Stimulated activated CD4-positive, alpha-beta T cell treated with anti-CD3 and anti-CD28 coated beads, Interleukin-4, amount 100 ng/mL, for 24 hours (primary cell): ENCODE measurements at places on chromosomes 3 and 15.

GRCh38 chr3:179510496-179510895 is 52.2 kb upstream of the ACTL6A start:
- no peak for DNase-seq

- DNase-seq = peak; percentile 87
These were observed at the start of gene TASOR for GRCh38 chr3:56683122-56683817. Gene TASOR, minus strand, starts transcription at chr3:56683265. Its CDS starts 259 bp downstream, at chr3:56683006.

DNA sequence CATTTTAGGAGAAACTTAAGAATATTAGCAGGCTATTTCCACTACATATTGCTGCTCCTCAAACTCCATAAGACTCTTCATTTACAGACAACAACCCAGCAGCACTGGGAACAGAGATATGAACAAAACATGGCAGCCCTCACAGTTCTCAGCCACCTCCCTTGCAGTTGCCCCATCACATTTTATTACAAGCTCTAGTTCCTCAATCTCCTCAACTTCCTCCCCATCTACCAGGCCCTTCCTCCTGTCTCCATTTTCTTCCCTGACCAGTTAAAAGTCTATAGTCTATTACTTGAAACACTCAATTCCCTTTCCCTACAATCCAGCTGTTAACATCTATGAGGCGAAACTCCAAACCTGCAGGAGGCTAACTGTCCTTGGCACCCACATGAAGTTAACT is 412.5 kb downstream of the TBC1D5 start:
- no peak for DNase-seq

DNA sequence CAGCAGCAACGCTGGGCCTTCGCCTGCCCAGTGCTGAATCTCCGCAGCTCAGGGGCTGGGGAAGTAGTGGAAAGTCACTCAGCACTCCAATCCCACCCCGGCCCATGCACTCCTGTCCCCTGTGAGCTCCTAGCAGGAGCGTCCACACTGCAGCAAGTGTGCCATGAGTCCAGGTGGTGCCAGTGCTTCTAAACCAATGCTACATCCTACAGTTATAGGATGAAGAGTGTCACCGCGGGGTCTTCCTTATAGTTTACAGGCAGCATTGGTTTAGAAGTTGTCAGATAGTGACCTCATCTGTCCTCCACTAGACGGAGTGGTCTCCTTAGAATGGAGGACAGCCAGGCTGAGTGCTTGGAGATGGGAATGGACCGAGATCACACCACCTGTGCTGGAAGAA is 221.4 kb downstream of the GABRB3 start:
- no peak for DNase-seq

- DNase-seq = no peak
These were observed 52.8 kb downstream of the ETFA start for GRCh38 chr15:76258460-76258859.

GRCh38 chr3:46406788-46407611 is at the start of the genes CCR5AS and CCRL2:
Gene CCR5AS, minus strand, starts transcription at chr3:46407066.
Gene CCRL2, plus strand, starts transcription at chr3:46407259. Its CDS starts 821 bp downstream, at chr3:46408080.
- DNase-seq = peak; percentile 20

DNA sequence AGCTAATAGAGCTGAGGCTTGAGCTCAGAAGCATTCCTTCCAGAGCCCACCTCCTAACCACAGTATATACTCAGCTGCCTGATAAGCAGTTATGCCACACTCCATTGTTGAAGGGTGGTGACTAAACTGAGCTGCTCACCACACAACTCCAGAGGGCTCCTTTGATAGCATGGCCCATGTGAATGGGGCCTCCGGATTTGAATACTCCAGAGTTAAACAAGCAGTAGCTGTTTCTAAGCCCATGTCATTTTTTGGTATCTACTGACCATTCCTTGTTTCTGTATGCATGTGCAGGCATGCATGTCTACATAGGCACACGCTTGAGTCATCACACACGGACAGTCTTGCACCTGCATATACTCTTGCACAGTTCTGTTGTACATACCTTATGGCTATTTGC is 28.9 kb downstream of the IGSF10 start:
- DNase-seq = no peak

DNA sequence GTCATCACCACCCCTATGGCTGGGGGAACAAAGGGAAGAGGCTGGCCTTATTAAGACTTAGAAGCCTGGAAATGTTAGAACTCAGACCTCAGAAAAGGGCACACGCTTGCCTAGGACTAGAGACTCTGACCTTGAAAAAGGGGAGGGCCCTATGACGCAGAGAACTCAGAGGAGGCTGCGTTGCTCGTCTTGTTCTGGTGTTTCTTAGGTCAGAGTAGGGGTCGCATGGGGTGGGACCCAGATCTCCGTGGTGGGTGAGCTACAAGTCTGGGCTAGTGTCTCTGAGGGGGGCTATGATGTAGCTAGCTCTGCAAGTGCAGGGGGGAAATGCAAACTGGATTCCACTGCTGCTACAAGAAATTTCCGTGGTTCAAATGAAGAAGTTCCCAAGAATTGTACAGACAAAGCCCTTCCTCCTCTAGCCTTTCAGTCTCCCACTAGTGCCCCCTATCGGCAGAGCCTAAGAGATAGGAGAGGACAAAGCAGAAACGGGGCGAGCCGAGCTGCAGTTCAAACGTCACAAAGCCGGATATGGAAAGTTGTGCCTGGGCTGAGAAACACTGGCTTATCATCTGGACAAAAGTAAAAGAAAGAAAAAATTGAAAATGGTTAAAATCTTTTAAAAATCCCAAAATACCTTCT is 392.9 kb upstream of the ROBO2 start:
- no peak for DNase-seq

DNA sequence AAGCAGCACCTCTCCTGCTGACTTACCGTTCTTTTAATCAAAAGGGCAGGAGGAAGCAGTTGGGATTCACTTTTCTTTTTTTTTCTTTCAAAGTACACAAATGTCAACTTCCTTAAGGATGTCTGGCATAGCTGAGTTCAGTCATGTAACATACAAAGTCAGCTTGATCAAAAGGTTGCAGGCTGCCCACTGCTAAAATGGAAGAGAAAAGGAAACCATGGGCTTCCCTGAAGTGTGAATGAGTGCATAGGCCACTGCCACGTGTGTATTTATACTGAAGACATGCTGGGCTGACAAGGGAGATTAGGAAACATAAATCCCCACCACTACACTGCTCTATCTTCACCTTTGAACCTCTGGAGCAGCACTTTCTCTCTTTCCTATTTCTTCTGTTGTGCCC is 312.5 kb downstream of the TIGIT start:
- DNase-seq = no peak

DNA sequence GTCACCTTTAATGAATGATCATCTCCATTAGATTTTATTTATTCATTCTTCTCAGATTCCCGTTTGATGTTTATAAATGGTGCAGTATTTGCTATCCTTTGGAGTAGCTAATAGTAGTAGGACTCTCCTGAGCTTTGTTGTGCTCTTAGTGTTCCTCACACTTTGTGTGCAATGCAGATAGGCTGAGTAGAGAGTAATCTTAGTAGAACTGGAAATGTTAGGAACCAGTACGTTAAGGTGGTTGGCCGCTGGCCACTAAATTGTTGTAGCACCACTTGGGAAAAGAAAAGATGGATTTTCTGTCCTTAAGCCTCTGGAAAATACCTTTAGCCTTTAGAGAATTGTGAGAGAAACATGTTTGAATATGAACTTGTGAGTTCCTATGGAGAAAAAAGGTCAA is 19.9 kb upstream of the EBLN2 start:
- no peak for DNase-seq
